Fibroblast of pulmonary artery (primary cell): ENCODE measurements at places on chromosomes 4 and X.

GRCh38 chr4:18071894-18072293, 50.3 kb upstream of the LCORL start:
- no peak for DNase-seq

- DNase-seq, result no peak
Observed at GRCh38 chr4:3936184-3936583, 170.0 kb downstream of the ADRA2C start.

- no peak for DNase-seq
Observed at GRCh38 chr4:37455301-37456131, 211.0 kb downstream of the NWD2 start.

DNA sequence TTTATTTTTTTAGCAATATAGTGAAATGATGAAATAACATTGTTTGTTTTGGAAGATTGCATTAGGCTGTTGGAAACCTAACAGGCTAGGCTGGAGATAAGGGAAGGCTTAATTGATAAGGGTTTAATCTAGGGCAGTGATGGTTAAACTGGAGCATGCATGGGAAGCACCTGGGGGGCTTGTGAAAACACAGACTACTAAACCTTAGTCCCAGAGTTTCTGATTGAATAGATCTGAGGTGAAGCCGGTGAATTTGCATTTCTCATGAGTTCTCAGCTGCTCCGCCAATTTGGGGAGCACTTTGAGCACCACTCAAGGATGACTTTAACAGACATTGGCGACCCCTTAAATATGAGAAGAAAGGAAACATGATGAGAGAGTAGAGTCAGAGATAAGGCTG, 11.5 kb downstream of the STK26 start:
- DNase-seq, result no peak

DNA sequence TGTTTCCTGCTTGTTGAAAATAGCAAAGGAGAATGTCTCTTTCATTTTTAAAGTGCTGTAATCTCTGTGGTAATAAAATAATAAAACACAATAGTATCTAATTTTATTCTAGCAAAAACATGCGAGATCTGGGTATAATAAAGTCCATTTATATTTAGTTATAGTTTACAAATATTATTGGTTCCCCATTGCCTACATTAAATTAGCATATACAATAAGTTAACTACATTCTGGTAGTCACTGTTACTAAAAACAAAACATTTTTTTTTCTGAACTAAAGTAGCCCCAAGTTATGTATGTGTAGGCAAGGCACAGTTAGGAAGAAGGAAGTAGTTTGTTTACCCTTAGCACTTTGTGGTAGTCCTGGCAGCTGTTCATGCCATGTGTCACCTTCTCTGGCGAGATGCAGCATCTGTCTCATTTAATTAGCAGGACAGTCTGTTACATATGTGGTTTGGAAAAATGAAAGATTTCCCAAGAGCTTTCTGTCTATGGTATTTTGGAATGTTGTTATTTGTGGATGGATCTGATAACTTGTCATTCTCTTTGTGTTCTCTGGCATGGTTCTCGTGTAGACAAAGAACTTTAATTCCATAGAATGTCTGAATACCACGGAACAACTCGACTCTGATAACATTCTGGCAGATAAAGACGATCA, 231.3 kb upstream of the PITX2 start:
- DNase-seq, result peak; percentile 72
